ENCODE measurements at places on chromosomes 4 and X.

GRCh38 chr4:183842129-183842528 is 63.0 kb upstream of the STOX2 start:
- no peak for DNase-seq

DNA sequence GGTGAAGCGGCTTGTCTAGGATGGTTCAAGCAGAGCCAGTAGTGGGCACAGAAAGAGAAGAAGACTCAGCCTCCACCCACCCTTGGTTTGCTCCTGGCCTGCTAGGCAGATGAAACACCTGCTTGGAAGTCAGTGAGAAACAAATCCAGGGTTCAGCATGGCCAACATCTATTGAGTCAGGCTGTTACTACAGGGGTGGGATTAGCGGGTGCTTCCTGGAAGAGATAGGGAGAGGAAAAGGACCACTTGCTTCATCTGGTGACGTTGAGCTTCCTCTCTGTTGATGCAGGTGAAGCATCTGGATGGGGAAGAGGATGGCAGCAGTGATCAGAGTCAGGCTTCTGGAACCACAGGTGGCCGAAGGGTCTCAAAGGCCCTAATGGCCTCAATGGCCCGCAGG is 3.0 kb downstream of the MAGED2 start:
- no peak for DNase-seq

DNA sequence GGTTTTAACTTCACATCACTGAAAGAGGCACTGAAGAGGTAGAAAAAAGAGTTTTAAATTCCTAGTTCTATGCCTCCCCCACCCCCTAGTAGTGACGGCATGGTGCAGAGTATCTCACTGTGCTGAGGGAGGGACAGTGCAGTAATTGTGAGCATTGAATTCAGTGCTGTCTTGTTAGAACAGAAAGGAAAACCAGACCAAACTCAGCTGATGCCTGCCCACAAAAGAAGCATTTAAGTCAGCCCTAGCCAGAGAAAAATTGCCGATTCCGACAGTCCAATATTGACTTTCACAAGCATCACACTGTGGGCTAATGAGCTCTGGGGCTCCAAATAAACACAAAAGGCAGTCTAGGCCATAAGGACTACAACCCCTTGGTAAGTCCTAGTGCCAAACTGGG is 417.7 kb downstream of the AR start:
- DNase-seq: no peak

GRCh38 chr4:120568731-120569130 is 353.8 kb downstream of the PRDM5 start:
- DNase-seq: no peak

DNA sequence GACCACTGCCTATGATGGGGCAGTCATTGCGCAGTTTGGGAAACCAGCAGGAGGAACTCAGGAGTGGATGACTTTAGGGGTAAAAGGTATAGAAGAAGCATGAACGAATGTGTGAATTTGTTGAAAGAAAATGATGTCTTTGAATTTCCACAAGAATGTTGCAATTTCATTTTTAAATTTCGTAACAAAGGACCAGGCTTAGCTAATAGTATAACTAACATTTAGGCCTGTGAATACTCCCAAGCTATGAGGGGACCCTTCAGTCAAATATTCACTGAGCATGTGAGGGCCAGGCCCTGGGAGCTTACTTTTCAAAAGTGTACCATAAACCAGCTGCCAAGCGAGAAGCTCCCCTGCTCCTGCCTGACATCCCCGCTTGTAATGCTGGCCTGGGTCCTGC is 5.3 kb downstream of the MPC1L start:
- DNase-seq: no peak

GRCh38 chr4:110710070-110710469 is 87.2 kb upstream of the PITX2 start:
- no peak for DNase-seq

DNA sequence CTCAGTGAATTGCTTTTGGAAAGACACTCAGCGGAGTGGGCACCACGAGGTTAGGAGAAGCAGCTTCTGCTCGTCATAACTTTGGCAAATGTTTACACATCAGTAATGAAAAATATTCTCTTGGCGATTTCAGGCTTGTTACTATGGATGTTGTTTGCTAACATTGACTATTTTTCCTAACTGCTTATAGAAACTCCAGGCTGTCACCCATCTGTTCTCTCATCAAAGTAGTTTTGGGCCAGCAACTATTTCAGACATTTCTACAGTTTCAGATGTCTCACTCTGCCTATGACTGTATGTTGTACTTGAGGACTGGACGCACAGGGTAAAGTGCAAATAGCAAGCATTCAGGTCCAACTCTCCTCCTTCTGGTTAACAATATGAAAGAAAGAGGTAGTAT is 346.7 kb downstream of the TRIML1 start:
- DNase-seq: no peak

DNA sequence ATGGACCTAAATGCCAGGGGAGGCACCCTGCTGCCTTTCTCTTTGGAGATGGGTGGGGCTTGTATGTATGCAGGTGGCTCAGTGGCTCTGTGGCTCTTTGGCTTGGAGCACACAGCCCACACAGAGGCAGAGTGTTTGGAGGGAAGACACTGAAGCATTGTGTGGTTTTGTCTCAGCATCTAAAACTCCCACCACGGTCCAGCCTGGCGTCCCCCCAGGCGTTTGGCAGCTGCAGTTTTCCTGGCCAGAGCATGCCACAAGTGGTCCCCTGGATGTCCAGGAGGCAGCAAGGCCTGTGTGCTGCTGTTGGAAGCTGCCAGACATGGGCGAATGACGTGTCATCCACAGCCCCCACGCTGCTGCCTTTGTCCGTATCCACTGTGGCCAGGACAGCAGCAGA is 32.2 kb upstream of the PSAPL1 start:
- DNase-seq: no peak

GRCh38 chr4:151407466-151408379 is 1.3 kb upstream of the FHIP1A start:
- DNase-seq: no peak

GRCh38 chr4:65302145-65302544 is 368.1 kb downstream of the EPHA5 start:
- DNase-seq: no peak

DNA sequence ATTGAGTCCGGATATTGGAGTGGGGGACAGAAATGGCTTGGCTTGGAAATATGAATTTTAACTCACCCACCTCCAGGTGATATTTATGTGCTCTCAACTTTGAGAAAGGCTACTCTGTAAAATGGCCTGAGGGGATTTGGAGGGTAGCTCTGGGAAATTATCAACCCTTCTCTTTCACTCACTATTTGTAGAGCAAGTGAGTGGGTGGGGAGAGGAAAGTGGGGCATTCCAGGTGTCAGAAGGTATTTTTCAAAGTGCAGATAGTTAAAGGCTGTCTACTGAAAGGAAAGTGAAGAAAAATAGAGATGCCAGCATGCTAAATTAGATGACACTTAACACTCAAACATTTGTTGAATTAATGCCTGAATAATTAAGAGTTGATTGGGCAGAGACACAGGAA is 44.1 kb downstream of the TMEM164 start:
- DNase-seq: no peak

DNA sequence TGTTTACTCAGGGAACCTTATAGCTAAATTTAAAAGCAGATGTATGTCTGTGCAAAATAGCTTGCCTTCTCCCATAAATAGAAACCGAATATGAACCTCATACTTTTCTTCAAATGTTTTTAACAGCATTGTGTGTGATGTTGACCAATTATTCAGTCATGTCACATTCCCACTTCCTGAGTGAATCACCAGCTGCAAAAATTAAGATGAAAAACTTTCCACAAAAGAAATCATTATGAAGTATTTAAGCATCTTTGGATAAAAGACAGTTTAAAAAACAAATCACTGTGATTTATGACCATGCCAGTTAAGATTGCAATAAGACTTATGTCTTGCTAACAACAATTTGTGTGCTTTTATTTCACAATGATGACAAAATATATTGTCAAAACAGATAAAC is 220.1 kb downstream of the PDGFC start:
- DNase-seq: no peak

DNA sequence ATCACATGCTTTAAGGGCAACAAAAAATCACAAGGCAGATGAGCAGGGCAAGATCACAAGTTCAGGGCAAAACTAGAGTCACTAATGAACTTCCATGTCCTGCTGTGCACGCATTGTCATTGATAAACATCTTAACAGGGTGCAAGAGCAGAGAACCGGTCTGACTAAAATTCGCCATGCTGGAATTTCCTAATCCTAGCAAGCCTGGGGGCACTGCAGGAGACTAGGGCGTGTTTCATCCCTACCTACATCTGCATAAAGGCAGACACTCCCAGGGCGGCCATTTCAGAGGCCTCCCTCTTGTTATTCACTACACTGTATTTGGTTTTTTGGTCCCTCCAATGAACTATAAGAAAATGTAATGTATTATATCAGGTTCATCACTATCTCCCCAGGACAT is 203.6 kb downstream of the ARHGEF9 start:
- DNase-seq: no peak
